ENCODE measurements at places on chromosomes 5 and 9.
A peak's percentile ranks its signal among the peaks of the same experiment; 100 is the strongest.

GRCh38 chr5:173888473-173889131 lies 453 bp downstream of the CPEB4 start:
- DNase-seq = no peak

DNA sequence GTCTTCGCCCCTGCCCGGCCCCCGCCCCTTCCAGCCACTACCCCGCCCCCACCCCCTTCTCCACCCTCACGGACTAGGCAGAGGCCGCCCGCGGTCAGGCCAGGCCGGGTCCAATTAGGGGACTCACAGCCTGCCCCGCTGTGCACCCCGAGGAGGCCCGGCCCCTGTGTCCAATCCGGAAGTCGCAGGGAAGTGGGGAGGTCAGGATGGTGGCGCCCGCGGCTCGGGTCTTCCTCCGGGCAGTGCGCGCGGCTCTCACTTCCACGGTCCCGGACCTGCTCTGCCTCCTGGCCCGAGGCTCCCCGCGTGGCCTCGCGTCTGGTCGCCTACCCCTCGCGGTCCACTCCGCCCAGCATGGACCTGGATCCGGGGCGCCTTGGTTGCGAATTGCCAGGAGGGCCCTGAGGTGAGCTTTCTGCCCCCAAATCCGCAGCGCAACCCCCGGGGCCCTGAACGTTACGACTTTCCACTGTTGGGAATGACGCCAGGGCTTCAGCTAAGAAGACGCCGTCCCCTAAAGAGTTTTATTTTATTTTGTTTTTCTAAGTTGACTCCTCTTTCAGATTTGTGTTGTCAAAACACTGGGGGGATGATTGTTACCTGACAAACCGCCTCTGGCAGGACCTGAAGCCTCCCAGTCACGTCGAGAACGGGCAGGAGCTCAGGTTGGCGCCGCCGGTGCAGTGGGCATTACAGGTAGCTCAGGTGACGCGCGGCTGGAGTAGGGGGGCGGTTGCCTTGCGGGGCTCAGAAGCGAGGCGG lies 763 bp upstream of the IRX2 start:
- DNase-seq = no peak

DNA sequence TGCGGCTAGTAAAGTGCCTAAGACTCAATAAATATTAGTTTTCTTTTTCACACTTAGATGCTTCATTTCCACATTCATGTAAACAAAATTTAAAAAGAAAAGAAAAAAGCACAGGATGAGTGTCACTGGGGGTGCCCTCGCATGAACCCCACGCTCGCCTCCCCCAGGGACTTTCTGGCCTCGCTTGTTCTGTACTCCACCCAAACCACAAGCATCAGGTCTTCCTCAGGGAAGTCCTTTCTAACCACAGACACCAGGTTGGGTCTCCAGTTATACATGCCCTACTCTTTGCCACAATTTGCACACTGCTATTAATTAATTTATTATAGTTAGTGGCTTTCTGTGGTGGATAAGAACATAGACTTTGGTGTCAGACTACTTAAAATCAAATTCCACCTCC lies 92.4 kb downstream of the RORB start:
- no peak for DNase-seq

DNA sequence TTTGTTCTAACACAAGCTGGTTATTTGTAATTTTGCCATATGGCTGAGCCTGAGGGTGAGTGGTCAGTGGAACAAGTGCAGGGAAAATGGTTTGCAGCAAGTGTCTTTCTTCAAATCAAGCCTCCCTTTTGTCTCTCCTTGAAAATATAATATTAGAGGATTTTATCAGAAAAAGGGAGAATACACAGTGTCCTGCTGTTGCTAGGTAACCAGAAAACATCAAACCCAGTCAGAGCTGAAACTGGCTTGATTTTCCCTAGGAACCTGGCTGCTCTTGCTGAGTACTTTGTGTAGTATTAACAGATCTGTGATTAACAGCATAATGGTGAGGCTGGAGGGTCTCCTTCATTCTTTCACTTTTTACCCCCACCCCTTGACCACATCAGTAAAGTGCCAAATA lies 314.0 kb downstream of the ARHGEF28 start:
- no peak for DNase-seq

DNA sequence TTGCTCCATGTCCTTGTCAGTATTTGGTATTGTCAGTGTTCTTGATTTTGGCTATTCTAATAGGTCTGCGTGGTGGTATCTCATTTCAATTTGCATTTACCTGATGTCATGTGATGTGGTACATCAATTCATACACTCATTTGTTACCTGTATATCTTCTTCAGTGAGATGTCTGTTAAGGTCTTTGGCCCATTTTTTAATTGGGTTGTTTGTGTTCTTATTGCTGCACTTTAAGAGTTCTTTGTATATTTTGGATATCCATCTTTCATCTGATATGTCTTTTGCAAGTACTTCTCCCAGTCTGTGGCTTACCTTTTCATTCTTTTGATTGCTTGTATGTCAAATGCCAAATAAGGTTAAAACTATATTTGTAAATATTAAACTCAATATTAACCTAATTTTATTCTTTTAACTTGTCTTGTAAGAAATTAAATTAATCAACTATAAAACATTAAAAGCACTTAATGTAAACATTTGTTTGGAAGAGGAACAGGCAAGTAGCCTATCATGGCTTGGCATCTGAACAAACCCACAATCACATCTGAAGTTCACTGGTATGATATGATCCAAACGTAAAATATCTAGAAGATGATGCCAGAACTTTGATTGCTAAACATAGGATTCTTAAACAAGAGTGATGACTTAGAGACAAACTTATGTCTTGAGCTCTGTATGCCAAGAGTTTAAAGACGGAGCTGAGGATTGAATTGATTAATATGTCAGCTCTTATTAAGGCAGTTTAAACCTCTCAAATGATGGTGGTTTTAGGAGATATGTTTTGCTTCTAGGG lies 587.3 kb downstream of the ANXA1 start:
- DNase-seq = no peak

- DNase-seq = no peak
Measured at GRCh38 chr5:132830436-132831094, at the start of gene SHROOM1. Gene SHROOM1, minus strand, starts transcription at chr5:132830647. Its CDS starts 4,507 bp downstream, at chr5:132826140.

DNA sequence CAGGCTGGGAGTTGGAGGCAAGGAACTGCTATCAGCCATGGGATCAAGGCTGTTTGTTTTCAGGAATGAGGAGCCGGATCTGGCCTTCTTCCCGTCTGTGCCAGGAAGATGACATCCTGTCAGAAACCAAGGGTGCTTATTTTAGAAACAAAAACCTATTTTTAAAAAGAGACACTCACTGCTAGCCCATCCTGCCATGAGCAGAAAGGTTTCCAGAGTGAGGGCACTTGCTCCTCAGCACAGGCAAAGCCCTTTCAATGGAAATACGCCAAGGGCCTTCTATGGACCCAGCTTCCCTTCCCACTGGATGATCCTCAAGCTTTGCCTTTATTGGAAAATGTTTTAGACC lies 132.6 kb upstream of the FSTL4 start:
- no peak for DNase-seq

GRCh38 chr5:126138281-126138931 lies 284.8 kb upstream of the GRAMD2B start:
- no peak for DNase-seq

DNA sequence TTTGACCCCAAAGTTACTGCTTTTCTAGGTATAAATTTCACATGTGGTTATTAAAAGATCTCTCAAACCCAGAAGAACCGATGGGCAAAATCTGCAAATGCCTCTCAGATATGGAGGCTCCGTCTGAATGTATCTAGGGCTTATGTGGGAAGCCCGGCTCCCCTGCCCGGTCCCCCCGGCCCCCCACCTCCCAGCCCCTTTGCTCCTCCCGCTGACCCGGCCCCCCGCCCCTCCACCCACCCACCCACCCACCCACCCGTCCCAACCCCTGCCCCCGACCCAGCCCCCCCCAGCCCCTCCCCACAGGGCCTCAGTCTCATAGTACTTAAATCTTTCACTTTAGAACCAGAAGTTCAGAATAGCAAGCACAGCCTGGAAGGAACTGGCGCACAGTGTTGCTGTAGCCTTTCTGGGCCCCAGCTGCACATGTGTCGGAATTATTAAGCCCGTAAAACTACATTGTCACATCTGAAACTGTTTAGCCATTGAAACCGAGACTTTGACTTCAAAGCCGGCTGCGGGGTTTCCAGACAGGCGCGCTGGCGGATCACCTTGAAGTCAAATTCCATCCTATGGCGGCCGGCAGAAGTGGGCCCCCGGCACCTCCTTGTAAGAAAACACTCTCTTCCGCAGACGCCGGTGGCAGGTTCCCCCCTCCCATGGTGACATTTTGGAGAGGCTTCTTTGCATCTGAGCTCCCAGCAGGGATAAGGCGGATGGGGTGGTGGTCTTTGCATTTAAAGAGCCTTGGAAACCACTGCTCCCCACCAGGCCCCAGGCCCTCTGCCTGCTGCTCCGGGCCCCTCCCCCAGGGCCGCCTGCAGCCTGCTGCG lies 12.8 kb downstream of the NKD2 start:
- no peak for DNase-seq

DNA sequence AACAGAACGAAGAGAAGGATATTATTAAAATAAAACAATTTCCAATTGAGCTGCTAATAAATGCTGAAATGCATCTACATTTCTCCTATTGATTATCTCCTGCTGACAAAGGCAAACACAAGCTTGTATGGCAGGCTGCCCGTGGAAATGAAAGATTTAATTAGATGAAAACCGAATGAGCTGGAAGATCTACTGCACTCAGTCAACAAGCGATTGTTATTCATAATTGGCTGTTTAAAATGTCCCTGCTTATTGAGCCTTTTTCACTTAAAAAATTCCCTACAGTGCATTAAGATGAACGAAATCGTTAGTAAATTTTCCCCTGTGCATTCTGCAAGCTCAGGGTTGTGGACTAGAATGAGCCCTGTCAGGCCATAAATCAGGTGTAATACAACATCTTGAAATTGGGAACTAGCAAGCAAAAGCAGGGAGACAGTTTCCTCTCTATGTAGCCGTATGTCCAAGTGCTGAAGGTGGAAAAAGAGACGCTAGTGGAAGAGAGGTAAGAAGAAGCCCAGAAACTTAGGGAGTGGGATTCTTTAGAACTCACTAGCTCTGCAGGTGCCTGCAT lies 28.5 kb upstream of the KIF4B start:
- DNase-seq = no peak

DNA sequence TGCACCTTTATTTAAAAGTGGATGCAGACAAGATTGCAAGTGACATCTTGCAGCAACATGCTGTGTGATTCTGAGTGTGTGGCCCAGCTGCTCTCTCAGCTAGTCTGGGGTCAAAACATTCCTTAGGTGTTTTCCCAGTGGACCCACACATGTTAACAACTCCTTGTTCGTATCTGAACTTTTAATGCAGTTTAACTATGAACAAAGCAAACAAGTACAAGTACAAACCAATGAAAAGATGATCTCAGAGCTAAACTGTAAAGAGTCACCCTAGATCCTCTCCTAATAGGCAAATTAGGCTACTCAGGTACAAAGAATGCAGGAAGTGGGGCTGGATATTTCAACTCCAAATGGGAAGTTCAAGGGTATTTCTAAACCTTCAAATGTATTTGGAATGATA lies 108.4 kb downstream of the ENTREP1 start:
- no peak for DNase-seq

- DNase-seq = peak; percentile 69
Measured at GRCh38 chr9:6680797-6681146, 35.2 kb upstream of the GLDC start.

- no peak for DNase-seq
Measured at GRCh38 chr9:4009006-4009511, 290.8 kb downstream of the GLIS3 start.

DNA sequence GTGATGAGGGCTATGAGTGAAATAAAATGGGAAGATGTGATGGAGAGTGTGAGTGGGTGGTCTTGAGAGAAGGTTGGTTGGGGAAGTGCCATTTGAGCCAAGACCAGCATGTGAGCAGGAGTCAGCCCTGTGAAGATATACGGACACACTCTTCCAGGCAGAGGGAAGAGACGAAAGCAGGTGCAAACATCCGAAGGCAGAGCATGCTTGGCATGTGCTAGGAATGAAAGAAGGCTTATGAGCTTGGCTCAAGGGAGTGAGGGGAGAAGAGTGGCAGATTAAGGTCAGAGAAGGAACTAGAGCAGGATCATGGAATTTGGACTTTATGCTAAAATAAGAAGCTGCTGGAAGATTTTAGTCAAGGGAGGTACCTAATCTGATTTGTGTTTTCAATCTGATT lies 23.6 kb upstream of the CCDC112 start:
- no peak for DNase-seq

- DNase-seq = no peak
Measured at GRCh38 chr9:98571643-98572042, 137.1 kb downstream of the GABBR2 start.

GRCh38 chr9:112203536-112203935 lies 28.4 kb upstream of the SUSD1 start:
- no peak for DNase-seq

DNA sequence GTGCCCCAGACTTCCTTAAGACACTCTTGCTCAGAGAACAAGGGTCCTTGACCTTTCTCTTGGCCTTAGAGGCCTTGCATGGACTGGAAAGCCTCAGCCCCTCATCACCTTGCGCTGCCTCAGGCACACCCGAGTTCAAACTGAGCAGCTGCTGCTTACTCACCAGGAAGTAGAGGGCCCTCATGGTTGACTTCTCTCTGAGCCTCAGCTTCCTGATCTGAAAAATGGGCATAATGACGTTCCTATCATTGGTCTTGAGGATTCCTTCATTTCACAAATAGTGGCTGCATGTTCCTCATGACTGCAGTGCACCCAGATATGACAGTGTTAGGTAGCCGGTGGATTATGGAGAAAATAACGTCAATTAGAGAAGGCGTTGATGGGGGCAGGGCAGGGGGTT lies 28.6 kb downstream of the IER5L start:
- no peak for DNase-seq

GRCh38 chr5:54628050-54628449 lies 110.5 kb downstream of the SNX18 start:
- DNase-seq = no peak

GRCh38 chr9:104743376-104743985 lies 4.0 kb upstream of the NIPSNAP3A start:
- DNase-seq = no peak

GRCh38 chr5:178387856-178388190 lies 155.2 kb upstream of the PHYKPL start:
- DNase-seq = no peak

GRCh38 chr5:96657068-96657467 lies 5.1 kb upstream of the CAST start:
- DNase-seq = no peak

- DNase-seq = no peak
Measured at GRCh38 chr5:34915856-34916192, 313 bp downstream of the BRIX1 start.

- no peak for DNase-seq
Measured at GRCh38 chr5:110219769-110220168, 506.7 kb downstream of the TMEM232 start.

GRCh38 chr5:132663771-132664695 lies 6.1 kb downstream of the IL13 start:
- no peak for DNase-seq

DNA sequence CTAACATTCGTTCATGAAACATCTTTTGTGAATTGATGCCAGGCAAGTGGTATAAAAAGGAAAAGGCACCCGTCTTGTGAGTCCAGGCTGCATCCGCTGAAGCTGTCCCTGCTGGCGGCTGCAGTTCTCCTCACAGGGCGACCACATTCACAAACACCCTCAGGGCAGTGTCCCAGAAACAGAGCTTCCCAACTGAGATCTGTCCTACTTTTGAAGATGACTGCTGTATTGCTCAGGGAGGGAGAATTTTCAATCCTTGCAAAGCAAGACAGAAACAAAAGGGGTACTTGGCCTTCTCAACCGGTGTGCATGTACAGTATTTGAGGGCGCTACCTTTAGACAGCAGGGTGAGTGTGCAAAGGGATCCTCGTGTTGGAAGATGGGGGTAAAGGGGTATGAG lies 316.1 kb downstream of the GADD45G start:
- no peak for DNase-seq

- no peak for DNase-seq
Measured at GRCh38 chr5:176547802-176548201, 1.3 kb upstream of the CDHR2 start.
